ENCODE measurements at places on chromosomes 7 and 10.

GRCh38 chr7:132895231-132895630 lies 186.7 kb downstream of the CHCHD3 start:
- H3K4me3 ChIP-seq: no peak overlapping the region
- no peak for DNase-seq
- peaks cover 2% of the 10 kb centered on the region for H3K36me3 ChIP-seq
- no peak overlapping the region for H3K27ac ChIP-seq
- no peaks in the 10 kb centered on the region for H3K4me1 ChIP-seq

- no peak overlapping the region for H3K27ac ChIP-seq
- no peak overlapping the region for H3K4me3 ChIP-seq
- no peaks in the 10 kb centered on the region for H3K27me3 ChIP-seq
- no peaks in the 10 kb centered on the region for H3K4me1 ChIP-seq
- no peak for DNase-seq
Observed at GRCh38 chr10:6667679-6668270, 87.7 kb upstream of the PRKCQ start.

- no peaks in the 10 kb centered on the region for H3K27me3 ChIP-seq
- H3K27ac ChIP-seq: no peak overlapping the region
- no peaks in the 10 kb centered on the region for H3K36me3 ChIP-seq
Observed at GRCh38 chr10:14491811-14492210, 161.1 kb upstream of the FRMD4A start.

- peaks cover 2% of the 10 kb centered on the region for H3K4me1 ChIP-seq
- no peak overlapping the region for H3K4me3 ChIP-seq
- DNase-seq: no peak
- H3K36me3 ChIP-seq: no peaks in the 10 kb centered on the region
Observed at GRCh38 chr7:2553108-2553507, 2.2 kb downstream of the BRAT1 start.

GRCh38 chr7:28067171-28067570 lies 113.4 kb downstream of the JAZF1 start:
- no peaks in the 10 kb centered on the region for H3K36me3 ChIP-seq
- no peaks in the 10 kb centered on the region for H3K27me3 ChIP-seq
- no peak overlapping the region for H3K4me3 ChIP-seq
- H3K27ac ChIP-seq: no peak overlapping the region

DNA sequence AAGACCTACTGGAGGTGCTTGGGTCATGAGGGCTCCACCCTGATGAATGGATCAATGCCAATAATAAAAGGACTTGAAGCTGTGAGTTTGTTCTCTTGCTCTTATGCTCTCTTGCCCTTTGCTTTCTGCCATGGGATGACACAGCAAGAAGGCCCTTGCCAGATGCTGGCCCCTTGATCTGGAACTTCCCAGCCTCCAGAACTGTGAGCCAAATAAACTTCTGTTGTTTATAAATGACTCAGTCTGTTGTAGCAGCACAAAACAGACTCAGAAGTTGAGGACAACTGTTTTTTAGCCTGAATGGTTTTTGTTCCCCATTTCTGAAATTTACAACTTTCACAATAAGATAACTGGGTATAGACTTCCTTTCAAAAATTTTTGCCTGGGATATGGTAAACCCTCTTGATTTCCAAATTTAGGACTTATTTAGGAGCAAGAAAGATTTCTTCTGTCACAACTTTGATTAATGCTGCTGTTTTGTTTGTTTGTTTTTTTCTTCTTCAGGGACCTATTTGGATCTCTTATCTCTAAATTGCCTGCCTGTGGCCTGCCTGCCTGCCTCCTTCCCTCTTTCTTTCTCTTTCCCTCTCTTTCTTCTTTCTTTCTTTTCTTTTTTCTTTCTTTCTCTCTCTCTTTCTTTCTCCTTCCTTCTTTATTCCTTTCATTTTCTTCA lies 12.1 kb downstream of the ENTPD1 start:
- H3K4me1 ChIP-seq: no peaks in the 10 kb centered on the region
- no peak for DNase-seq
- H3K4me3 ChIP-seq: no peak overlapping the region
- H3K27ac ChIP-seq: no peak overlapping the region
- H3K36me3 ChIP-seq: no peaks in the 10 kb centered on the region
- H3K27me3 ChIP-seq: no peaks in the 10 kb centered on the region

- H3K4me3 ChIP-seq: no peak overlapping the region
- no peaks in the 10 kb centered on the region for H3K4me1 ChIP-seq
- no peak for DNase-seq
- no peaks in the 10 kb centered on the region for H3K27me3 ChIP-seq
Observed at GRCh38 chr7:101453617-101454016, 90.9 kb downstream of the COL26A1 start.

GRCh38 chr7:157013101-157013500 lies 2.6 kb upstream of the MNX1 start:
- no peaks in the 10 kb centered on the region for H3K36me3 ChIP-seq
- H3K4me3 ChIP-seq: no peak overlapping the region
- H3K4me1 ChIP-seq: peaks cover 10% of the 10 kb centered on the region
- peaks cover 86% of the 10 kb centered on the region for H3K27me3 ChIP-seq
- H3K27ac ChIP-seq: no peak overlapping the region

GRCh38 chr7:94355454-94355853 lies 39.2 kb upstream of the COL1A2 start:
- no peaks in the 10 kb centered on the region for H3K4me1 ChIP-seq
- H3K36me3 ChIP-seq: no peaks in the 10 kb centered on the region
- no peak overlapping the region for H3K4me3 ChIP-seq
- no peak for DNase-seq
- no peaks in the 10 kb centered on the region for H3K27me3 ChIP-seq

DNA sequence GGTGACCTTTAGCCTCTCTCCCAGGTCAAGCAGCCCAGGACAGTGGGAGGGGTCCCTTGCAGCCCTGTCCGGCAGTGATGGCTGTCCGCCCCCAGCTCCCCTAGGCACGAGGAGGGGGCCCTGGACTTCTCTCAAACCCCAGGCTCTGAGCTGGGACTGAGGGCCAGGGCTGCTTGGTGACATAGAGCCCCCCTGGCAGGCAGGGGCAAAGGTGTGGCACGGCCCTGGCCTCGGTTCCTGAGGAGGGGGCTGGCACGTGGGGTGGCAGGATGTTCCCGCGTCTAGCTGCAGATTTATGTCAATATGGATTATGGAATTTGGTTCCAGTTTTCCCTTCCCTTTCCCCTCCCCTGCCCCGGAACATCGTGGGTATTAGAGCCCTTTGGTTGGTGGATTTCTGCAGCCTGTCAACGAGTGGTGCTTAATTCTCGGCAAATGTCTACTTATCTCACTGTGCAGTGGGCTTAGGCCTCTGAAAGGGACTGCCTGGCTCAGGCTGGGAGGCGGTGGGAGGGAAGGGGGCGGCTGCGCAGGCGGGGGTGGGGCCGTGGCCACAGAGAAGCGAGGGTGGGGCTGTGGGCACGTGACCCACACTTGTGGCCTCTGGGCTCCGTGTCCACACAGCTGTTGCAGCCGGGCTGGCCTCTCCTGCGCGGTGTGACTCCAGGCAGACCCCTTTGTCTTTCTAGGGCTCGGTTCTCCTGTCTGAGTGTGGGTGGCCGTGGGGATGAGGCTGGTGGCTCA lies 19.3 kb downstream of the UNCX start:
- H3K4me1 ChIP-seq: peaks cover 23% of the 10 kb centered on the region
- no peak for DNase-seq
- H3K36me3 ChIP-seq: no peaks in the 10 kb centered on the region
- H3K27ac ChIP-seq: no peak overlapping the region

GRCh38 chr7:8380130-8380529 lies 53.3 kb upstream of the NXPH1 start:
- H3K27me3 ChIP-seq: no peaks in the 10 kb centered on the region
- no peaks in the 10 kb centered on the region for H3K36me3 ChIP-seq
- no peak for DNase-seq
- H3K4me3 ChIP-seq: no peak overlapping the region
- H3K27ac ChIP-seq: no peak overlapping the region
- H3K4me1 ChIP-seq: no peaks in the 10 kb centered on the region

DNA sequence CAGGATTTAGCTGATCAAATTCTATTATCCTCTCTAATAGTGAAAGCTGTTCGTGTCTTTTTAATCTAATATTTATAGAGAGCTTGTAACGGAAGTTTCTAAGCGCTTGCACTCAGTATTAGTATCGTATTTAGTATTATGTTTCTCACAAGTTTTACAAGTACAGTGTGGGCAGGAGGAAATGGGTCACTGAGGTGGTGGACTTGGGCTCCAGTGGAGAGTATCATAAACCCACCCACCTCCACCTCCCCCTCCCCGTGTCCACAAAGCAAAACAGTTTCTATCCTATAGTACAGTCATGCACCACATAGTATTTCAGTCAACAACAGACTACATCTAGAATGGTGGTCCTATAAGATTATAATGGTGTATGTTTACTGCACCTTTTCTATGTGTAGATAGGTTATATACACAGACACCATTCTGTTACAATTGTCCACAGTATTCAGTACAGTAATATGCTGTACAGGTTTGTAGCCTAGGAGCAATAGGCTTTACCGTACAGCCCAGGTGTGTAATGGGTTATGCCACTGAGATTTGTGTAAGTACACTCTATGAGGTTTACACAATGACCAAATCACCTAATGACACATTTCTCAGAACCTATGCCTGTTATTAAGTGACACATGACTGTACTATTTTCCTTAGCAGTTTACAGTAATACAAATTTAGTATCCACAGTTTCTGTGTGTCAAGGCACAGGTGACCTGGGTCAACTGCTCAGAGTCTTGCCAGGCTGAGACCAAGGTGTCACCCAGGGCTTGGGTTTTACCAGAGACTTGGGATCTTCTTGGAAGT lies 1021.3 kb upstream of the C7orf33 start:
- no peak for DNase-seq
- no peak overlapping the region for H3K27ac ChIP-seq
- no peaks in the 10 kb centered on the region for H3K36me3 ChIP-seq
- H3K27me3 ChIP-seq: no peaks in the 10 kb centered on the region
- no peaks in the 10 kb centered on the region for H3K4me1 ChIP-seq
- no peak overlapping the region for H3K4me3 ChIP-seq

DNA sequence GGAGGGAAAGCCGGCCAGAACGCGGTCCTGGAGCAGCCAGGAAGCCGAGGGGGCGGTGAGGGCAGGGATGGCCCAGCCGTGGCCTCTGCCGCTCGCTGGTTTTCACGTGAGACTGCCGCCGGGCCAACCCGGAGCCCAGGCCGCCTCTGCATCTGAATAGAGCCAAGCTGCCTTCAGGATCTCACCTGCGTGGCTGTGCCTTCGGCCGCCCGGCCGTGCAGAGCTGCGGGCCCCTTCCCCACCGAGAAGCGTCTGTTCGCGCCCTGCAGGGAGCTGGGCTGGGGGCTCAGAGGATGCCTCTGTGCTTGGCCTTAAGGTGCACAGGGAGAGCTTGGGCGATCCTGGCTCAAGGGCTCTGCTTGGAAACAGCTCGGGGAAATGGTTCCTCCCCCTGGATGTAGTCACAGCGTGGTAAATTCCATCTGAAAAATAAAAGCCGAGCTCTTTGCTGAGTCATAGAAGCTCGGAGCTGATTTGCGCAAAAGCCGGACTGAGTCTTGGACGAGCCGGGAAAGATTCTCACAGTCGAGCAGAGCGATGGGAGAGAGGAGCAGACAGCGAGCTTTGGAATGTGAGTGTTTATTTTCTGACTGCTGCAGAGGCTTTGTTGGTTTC lies at the start of gene JAKMIP3:
Gene JAKMIP3, plus strand, starts transcription at position 456 of the 615 bp plus-strand sequence. CDS start 38,863 bp downstream, outside the sequence.
- H3K27ac ChIP-seq: no peak within 1 kb of the TSS
- H3K36me3 ChIP-seq: no peaks in the 10 kb centered on the region
- peaks cover 12% of the 10 kb centered on the region for H3K4me1 ChIP-seq
- DNase-seq: peak; percentile 27
- no peaks in the 10 kb centered on the region for H3K27me3 ChIP-seq

- H3K27ac ChIP-seq: no peak overlapping the region
- H3K36me3 ChIP-seq: no peaks in the 10 kb centered on the region
- H3K4me3 ChIP-seq: no peak overlapping the region
- H3K27me3 ChIP-seq: peaks cover 5% of the 10 kb centered on the region
Observed at GRCh38 chr10:110215286-110216170, 8.1 kb downstream of the MXI1 start.

- H3K36me3 ChIP-seq: no peaks in the 10 kb centered on the region
- H3K4me1 ChIP-seq: peaks cover 8% of the 10 kb centered on the region
- no peak for DNase-seq
- no peak overlapping the region for H3K27ac ChIP-seq
Observed at GRCh38 chr10:114881901-114882300, 56.1 kb upstream of the TRUB1 start.

- H3K27ac ChIP-seq: no peak overlapping the region
- H3K4me3 ChIP-seq: no peak overlapping the region
- H3K27me3 ChIP-seq: no peaks in the 10 kb centered on the region
- H3K4me1 ChIP-seq: no peaks in the 10 kb centered on the region
Observed at GRCh38 chr10:88169037-88169319, 305.6 kb downstream of the PTEN start.

DNA sequence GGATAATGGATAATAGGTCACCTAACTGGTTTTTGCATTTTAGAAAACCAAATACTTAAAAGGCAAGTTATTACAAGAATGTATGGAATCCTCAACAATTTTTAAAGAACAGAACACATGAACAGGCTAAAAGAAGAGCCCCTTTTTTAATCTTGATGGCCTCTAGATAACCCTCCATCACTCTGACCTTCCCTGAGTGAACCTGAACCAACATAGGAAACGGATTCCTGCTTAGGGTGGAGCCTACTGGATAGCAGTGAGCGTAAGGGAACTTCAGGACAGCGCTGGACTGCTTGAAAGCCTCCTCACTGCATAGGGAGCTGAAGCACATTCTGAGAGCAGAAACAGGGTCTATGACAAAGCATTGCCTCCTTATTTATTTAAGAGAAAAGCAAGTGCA lies 20.5 kb downstream of the TRPV5 start:
- no peaks in the 10 kb centered on the region for H3K27me3 ChIP-seq
- no peak overlapping the region for H3K27ac ChIP-seq
- H3K4me1 ChIP-seq: no peaks in the 10 kb centered on the region
- DNase-seq: no peak
- H3K4me3 ChIP-seq: no peak overlapping the region

DNA sequence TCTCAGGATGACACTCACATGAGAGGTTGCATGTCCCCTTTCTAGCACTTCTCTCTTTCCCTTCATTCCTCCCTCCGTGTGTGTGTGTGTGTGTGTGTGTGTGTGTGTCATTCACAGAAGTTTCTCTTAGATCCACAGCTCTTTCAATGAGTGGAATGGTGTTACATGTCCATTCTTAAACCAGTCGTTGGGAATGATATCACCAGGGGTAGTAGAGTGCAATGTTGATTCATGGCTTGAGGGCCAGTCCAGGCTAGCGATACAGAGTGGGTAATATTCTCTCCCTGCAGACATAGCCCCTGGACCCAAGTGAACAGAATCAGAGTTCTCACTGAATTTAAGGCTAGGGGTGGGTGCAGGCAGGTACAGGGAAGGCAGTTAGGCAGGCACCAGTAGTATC lies 187.8 kb downstream of the SDK1 start:
- H3K4me1 ChIP-seq: no peaks in the 10 kb centered on the region
- H3K27me3 ChIP-seq: no peaks in the 10 kb centered on the region
- H3K27ac ChIP-seq: no peak overlapping the region
- no peaks in the 10 kb centered on the region for H3K36me3 ChIP-seq
- DNase-seq: no peak
- H3K4me3 ChIP-seq: no peak overlapping the region

Data from iPS DF 6.9 (cell line).